ENCODE measurements at places on chromosomes 11 and 22.

DNA sequence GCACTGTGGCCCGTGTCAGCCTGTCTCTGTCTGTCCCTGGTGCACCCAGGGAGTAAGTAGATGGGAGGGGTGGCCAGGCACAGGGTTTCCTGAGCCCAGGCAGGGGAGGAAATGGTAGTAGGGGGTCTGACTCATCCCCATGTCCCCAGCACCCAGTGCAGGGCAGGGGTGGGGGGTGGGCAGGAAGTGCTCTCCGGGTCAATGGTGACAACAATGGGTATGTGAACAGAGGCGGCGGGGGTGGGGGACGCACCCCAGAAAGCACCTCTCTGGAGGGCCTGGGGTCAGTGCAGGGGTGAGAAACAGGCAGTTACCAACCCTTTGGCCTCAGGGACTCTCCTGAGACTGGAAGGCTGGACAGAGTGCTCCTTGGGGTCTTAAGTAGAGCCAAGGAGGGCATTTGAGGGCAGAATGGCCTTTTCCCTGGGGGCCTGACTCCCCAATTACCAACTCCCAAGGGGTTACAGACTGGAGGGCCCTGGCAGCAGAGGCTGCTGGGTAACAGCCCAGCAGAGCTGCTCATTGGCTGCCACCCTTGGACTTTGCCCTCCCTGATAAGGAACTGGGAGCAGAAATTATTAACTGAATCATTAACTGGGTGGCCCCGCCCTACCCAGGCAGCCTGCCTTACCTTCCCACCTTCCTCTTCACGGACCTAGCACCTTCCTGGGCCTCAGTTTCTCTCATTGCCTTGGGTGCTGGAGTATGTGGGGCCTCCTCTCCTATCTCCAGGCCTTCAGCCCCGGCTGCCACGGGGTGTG lies 4.2 kb downstream of the MYRF start:
- DNase-seq: no peak

GRCh38 chr11:97140885-97141494 lies 751.2 kb downstream of the JRKL start:
- no peak for DNase-seq

DNA sequence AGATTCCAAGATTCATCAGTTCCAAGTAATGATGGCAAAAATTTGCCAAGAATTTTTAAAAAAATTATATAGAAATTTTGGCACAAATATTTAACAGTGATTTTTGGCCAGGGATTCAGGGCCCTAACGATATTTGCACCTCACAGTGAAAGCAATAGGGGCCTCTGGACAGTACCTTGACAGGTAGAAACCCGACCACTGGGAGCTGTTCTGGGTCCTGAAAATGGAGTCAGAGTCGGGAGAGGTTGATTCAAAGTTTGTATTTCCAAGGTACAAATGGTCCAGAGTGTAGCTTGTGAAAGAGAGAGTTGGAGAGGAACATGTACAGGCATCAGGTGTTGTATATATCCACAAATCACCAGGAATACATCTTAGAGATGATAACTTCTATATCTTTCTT lies 41.6 kb downstream of the MRGPRX2 start:
- DNase-seq: no peak

- DNase-seq: no peak
Measured at GRCh38 chr22:29431986-29432385, 6.4 kb upstream of the RFPL1 start.

DNA sequence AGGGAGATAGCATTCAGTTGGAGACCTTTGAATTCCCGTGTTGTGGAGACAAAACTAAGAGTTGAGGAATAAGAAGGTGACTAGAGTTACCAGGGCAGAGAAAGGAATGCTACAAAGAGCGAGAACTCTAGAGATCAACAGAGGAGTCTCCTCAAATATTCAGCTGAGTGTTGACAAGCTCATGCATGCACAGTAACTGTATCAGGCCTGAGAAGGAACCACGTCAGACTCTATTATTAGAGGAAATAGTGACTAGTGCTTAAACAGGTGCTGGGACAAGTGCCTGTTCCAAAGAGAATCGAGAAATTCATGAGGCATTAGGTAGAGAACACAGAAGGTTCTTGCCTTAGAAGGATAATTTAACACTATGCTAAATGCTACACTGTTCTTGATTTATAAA lies 333.8 kb upstream of the CHORDC1 start:
- no peak for DNase-seq
